ENCODE measurements at places on chromosomes 3 and 15.

DNA sequence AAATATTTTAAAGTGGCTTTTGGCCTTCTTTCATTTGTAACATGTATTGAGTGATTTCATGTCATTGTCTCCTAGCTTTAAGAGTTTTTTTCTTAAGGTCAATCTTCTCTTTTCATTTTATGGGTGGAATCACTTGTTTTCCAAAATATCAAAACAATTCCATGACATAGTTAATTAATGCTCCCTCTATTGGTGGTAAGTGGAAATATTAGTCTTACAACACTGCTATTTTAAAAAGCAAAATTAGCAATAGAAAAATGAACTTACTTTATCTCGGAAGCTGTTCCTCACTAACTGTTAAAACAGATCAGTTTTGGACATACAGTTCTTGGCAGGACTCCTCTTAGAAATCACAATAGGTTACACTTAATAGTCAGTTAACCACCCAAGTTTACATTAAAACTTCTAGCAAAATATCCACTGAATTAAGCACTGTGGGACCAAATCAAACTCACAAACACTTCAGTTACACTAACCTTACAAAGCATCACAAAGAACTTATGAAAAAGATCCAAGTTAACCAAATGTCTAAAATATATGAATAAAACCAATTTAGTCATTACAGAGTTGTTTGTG lies 42.4 kb downstream of the TIGIT start:
- no peaks in the 10 kb centered on the region for H3K27me3 ChIP-seq
- no peak for DNase-seq
- no peak overlapping the region for H3K27ac ChIP-seq
- H3K4me3 ChIP-seq: no peak overlapping the region

- no peak for DNase-seq
- H3K4me1 ChIP-seq: peaks cover 13% of the 10 kb centered on the region
- no peak overlapping the region for H3K27ac ChIP-seq
- no peak overlapping the region for H3K4me3 ChIP-seq
Observed at GRCh38 chr3:70989174-70989573, 594.4 kb downstream of the FOXP1 start.

DNA sequence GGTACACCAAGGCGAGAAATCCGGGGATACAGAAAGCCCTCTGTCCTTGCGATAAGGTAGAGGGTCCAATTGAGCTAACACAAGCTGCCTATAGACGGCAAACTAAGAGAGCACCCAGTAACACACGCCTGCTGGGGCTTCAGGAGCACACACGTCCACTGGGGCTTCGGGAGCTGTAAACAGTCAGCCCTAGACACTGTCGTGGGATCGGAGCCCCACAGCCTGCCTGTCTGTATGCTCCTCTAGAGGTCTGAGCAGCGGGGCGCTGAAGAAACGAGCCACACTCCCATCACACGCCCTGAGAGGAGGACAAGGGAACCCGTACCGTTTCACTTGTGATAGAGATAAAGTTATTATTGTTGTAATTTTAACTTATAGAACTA lies 486 bp downstream of the SAMMSON start:
- DNase-seq: no peak
- no peaks in the 10 kb centered on the region for H3K27me3 ChIP-seq
- H3K4me3 ChIP-seq: no peak overlapping the region
- no peaks in the 10 kb centered on the region for H3K36me3 ChIP-seq
- H3K4me1 ChIP-seq: no peaks in the 10 kb centered on the region

DNA sequence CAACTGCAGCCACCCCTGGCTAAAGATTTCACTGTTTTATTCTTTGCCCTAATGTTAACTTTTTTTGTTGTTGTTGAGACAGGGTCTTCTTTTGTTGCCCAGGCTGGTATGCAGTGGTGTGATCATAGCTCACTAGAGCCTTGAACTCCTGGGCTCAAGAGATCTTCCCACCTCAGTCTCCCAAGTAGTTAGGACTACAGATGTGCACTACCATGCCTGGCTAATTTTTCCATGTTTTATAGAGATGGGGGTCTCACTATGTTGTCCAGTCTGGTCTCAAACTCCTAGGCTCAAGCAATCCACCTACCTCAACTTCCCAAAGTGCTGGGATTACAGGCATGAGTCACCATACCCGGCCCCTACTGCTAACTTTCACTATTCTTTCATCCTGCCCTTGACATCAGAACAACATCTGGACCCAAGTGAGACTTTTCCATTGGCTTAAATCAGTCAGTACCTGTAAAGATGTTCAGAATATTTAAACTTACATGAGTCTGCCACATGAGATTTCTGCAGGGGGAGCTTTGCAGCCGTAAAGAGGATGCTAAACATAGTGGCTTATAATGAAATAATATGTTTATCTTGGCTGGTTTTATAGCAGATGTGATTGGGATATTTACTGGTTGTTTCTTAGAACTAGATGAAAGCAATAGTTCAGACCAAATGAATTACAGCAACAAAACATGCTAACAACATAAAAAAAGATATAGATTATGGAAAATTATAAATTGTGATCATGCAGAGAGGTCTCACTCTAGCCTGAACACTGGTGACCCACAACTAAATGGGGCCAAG lies 73.6 kb downstream of the HMG20A start:
- H3K27me3 ChIP-seq: no peaks in the 10 kb centered on the region
- H3K4me1 ChIP-seq: peaks cover 7% of the 10 kb centered on the region
- H3K27ac ChIP-seq: no peak overlapping the region
- DNase-seq: no peak

DNA sequence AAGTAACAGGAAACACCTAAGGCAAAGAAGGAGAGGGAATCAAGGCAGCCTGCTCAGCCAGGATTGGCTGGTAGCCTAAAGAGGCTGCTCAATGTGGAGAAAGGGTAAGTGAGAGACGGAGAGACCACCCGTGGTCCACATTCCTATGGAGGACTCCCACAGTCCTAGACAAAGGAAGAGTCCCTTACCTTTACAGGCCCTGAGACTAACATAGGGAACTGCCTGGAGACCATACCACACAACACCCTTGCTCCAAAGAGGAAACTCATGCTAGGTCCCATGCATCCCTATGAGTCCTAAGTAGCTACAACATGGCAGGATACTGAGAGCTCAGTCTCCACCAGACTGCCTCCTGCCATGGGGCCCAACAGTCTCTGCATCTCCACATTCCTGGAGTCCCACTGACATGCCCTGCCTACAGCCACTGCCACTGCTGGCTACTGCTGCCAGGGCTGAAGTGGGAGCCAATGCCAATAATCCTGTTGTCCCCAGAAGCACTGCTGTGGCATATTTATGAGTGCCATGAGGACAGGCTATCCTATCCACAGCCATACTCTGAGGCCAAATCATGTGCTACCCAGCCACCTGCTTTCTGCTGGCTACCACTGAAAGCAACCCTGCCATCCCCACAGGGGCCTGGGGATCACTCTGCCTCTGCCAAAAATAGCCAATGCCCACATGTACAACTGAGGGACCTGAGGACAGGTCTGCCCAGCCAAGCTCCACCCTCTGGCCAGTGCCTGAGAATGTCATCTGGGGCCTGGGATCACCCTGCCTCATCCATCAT lies 45.0 kb downstream of the COPS2 start:
- no peak overlapping the region for H3K4me3 ChIP-seq
- no peak for DNase-seq
- no peaks in the 10 kb centered on the region for H3K27me3 ChIP-seq
- H3K36me3 ChIP-seq: peaks cover 22% of the 10 kb centered on the region
- no peaks in the 10 kb centered on the region for H3K4me1 ChIP-seq
- no peak overlapping the region for H3K27ac ChIP-seq

GRCh38 chr15:78469031-78469430 lies 31.0 kb downstream of the IREB2 start:
- no peak overlapping the region for H3K4me3 ChIP-seq
- H3K27ac ChIP-seq: no peak overlapping the region
- no peaks in the 10 kb centered on the region for H3K4me1 ChIP-seq
- no peaks in the 10 kb centered on the region for H3K27me3 ChIP-seq
- H3K36me3 ChIP-seq: peaks cover 73% of the 10 kb centered on the region
- no peak for DNase-seq

DNA sequence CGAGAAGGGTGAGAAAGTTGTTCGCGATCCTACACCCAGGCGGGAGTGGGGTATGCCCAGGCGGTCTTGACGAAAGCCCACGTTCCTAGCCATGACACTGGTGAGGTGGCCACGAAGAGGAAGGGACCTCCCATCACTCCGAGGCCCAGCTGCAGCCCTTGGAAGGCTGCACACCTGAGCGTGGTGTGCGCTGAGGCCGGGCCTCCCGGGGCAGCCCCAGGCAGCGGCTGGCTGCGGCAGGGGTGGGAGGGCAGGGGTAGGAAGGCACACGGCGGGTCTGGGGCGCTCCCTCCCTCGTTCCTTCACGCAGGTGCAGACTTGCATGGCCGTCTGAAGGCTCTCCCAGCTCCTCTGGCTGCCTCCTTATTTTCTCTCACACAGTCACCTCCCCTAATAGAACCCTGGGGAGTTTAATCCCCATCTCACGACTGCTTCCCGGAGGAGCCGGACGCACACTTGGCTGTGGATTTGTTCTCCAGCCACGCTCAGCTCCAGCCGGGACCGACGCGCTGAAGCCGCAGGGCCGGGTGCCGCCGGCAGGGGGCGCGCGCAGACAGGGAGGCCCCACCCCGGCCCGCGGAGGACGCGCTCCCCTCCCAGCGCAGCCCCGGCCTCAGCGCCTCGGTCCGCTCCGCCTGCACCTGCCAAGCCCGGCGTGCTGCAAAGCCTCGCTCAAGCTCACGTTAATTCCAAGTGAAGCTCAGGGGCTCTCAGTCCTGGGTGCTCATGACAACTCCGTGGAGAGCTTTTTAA lies 37.8 kb upstream of the MUC4 start:
- H3K36me3 ChIP-seq: no peaks in the 10 kb centered on the region
- no peak overlapping the region for H3K27ac ChIP-seq
- H3K27me3 ChIP-seq: no peaks in the 10 kb centered on the region
- DNase-seq: no peak
- H3K4me1 ChIP-seq: peaks cover 8% of the 10 kb centered on the region

GRCh38 chr3:170054204-170054603 lies 16.4 kb downstream of the GPR160 start:
- no peak overlapping the region for H3K4me3 ChIP-seq
- no peaks in the 10 kb centered on the region for H3K36me3 ChIP-seq
- H3K27ac ChIP-seq: no peak overlapping the region
